ENCODE measurements at places on chromosomes 1 and 21. TPM values are rescaled to one million over a fixed set of nuclear protein-coding genes. Genes with fewer than 3 reads are reported as not detected.

KRTAP19-3 gene
- total RNA-seq, result not detected

CCDC27 gene
- not detected for total RNA-seq

METTL13 gene
- total RNA-seq, result 41.9 TPM

ASCL5 gene
- total RNA-seq, result not detected

SASS6 gene
- 6.2 TPM for total RNA-seq

PBX1 gene
- 2.0 TPM for total RNA-seq

SPATA46 gene
- not detected for total RNA-seq

PTPN7 gene
- total RNA-seq, result 0.33 TPM

SPATA17 gene
- 0.51 TPM for total RNA-seq

KCNA2 gene
- total RNA-seq, result 1.1 TPM

ITGB2 gene
- 3.0 TPM for total RNA-seq

SNRPE gene
- total RNA-seq, result 217 TPM

C4BPA gene
- 0.26 TPM for total RNA-seq

OR6N1 gene
- total RNA-seq, result not detected

COL11A1 gene
- 106 TPM for total RNA-seq

FCER1G gene
- total RNA-seq, result 0.77 TPM

FYB2 gene
- total RNA-seq, result 0.49 TPM

CDK11B gene
- 36.5 TPM for total RNA-seq

CSF1 gene
- total RNA-seq, result 217 TPM

IQGAP3 gene
- 25.6 TPM for total RNA-seq

AMPD1 gene
- total RNA-seq, result not detected

TMEM240 gene
- 4.1 TPM for total RNA-seq

A3GALT2 gene
- not detected for total RNA-seq

DNALI1 gene
- 0.36 TPM for total RNA-seq

DR1 gene
- total RNA-seq, result 39.0 TPM
